ENCODE measurements at places on chromosomes 12 and 14. TPM values are rescaled to one million over a fixed set of nuclear protein-coding genes. Genes with fewer than 3 reads are reported as not detected.

The CLEC1A gene
- total RNA-seq, result 0.33 TPM

The RFX4 gene
- total RNA-seq, result 0.15 TPM

The PMCH gene
- not detected for total RNA-seq

The C1R gene
- 16.3 TPM for total RNA-seq

The CMA1 gene
- total RNA-seq, result not detected

The MED6 gene
- total RNA-seq, result 34.5 TPM

The IAPP gene
- not detected for total RNA-seq

The ASB2 gene
- total RNA-seq, result 1.7 TPM

The DHRS2 gene
- total RNA-seq, result not detected

The SDS gene
- not detected for total RNA-seq

The ST8SIA1 gene
- total RNA-seq, result 17.4 TPM

The OAS2 gene
- 344 TPM for total RNA-seq

The RNU4-1 gene
- under 0.01 TPM for total RNA-seq

The SLC17A8 gene
- total RNA-seq, result not detected

The ADCY4 gene
- 0.46 TPM for total RNA-seq

The GPR33 gene
- not detected for total RNA-seq
